ENCODE measurements at places on chromosomes 16 and 17.

DNA sequence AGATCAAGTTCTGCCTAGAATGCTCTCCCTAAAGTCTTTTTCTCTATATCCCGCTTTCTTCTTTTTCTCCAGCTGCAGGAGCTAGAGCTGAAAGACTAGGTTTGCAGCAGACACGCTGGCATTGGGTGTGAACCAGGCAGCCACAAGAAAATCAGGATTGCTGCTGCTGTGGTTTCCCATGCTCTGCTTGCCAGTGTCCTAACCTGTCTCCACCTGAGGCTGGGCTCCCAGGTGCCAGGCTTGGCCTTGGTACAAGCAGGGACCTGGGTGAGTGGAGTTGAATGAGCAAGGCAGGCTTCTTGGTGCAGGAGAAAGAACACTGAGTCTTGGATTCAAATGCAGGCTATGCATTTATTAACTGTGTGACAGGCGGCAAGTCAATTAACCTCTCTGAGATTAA is 440.3 kb upstream of the MAF start:
- no peak for DNase-seq

GRCh38 chr17:35068249-35068648 is 4.7 kb upstream of the RFFL start:
- DNase-seq: no peak

DNA sequence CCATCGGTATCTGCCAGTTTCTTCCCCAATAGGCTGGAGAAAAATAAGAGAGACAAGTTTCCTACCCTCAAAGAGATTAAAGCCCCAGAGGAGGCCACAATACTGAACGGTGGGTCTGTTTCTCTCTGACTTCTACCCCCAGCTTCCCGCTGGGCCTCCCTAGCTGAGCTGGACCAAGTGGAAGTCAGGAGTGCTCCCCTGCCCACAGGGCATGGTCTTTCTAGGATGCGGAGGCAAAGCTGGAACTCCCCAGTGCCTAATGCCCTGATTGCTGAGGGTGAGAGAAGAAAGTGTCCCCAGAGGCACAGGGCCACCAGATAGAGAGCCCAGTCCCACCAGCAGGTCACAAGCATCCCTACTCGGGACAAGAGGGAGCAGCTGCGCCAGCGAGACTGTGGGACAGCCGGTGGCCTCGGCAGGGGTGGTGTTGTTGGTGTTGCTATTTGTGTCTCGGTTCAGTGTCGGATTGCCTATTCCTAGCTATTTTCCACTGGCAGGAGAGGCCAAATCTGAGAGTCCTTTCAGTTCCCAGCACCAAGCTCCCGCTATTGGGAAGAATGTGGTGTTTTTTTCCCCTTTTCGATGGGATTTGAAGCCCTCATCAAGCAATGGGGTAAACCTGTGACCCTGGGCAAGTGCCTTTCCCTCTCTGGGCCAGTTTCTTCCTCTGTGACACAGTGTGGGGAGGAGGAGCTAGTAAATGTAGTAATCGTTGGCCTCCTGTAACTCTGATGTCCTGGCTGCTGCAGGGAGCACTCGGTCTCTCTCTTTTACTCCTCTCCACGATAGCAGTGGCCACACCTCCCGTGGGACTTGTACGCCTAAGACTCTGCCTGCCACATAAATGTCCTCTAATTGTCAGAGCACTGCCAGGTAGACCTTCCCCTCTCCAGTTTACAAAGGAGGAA is 22.5 kb upstream of the TBX2 start:
- no peak for DNase-seq

DNA sequence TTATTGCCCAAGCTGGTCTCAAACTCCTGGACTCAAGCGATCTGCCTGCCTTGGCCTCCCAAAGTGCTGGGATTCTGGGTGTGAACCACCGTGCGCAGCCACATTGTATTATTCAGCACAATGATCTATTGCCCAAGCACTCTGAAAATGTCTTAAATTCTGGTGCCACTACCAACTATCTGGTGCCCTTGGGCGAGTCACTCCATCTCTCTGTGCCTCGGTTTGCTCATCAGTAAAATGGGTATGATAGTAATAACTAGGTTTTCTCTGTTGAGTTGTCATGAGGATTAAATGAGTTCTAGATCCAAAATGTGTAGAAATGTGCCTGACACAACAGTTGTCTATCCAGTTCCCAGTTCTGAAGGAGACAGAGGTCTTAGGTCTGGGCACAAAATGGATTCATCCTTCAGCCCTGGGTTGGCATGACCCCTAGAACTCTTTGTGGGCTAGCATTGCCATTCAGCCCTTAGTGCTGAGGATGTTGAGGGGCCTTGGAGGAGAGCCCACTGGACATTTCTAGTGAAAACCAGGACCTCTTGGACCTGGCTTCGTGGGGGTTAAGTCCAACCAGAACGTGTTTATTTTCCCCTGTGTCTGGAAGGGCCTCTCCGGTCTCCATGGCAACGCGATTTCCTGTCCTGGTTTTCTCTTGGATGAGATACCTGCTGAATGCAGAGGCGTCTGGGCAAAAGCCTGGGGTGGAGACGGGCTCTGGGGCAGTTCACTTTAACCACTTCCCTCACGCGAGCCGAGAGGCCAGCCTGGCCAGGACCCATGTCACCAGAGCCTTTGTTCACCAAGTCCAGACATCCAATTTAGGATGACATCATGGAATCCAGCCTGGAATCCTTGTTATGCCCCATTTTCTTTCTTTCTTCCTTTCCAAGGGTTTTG is 43.7 kb upstream of the TNRC6A start:
- DNase-seq: no peak

- no peak for DNase-seq
Measured at GRCh38 chr16:78583441-78583840, 484.0 kb downstream of the WWOX start.

DNA sequence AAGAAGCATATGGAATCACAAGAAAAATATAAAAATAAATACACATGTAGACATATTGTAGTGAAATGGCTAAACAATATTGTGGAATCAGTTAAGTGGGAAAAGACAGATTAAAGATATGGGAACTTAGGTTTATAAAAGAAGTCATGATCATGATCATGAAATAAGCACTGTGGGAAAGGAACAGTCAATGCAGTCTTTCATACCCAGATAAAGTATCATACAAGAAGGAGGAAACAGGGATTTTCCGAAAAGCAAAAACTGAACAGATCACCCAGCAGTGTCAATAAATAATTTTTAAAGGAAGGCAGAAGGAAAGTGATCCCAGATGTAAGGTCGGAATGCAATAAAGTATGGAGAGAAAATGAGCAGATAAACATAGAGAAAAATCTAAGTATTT is 71.6 kb downstream of the NETO2 start:
- no peak for DNase-seq

GRCh38 chr17:15363702-15364101 is 22.3 kb upstream of the TEKT3 start:
- DNase-seq: no peak

DNA sequence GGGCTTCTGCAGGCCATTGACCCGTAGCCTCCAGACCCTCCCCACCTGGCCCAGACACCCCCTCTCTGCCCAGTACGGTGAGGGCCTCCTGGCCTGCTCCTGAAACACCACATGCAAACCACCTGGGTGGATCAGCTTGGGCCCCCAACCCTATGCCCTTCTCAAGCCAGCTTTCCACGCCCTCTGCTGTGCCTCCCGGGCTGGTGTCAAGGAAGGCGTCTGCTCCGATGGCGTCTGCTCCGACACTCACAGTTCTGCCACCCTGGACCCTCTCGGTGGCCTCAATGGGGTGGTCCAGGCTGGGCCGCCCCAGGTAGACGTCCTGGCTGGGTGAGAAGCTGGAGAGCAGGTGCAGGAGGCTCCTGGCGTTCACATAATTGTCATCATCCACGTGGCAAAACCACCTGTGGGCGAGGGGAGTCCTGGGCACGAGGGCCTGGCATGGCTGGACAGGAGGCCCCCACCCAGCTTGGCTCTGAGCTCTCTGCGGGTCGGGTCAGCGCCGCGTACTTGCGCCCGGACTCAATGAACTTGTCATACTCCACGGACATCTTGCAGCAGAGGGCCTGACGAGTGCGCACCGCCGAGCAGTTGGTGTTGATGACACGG is 1.4 kb downstream of the RFNG start:
- no peak for DNase-seq

DNA sequence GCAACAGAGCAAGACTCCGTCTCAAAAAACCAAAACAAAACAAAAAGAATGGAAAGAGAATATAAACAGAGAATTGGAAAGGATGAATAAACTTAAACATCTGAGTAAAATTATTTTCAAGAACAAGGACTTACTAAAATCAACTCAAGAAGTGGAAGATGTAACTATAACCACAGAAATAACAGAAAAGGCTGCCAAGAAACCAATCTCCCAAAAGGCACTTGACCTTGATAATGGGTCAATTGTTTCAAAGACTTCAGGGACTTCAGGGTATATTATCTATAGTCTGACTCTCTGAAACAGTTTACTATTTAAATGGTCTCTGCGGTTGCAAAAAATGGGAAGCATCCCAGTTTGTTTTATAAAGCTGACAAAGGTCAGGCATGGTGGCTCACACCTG is 35.1 kb downstream of the VPS53 start:
- DNase-seq: no peak

DNA sequence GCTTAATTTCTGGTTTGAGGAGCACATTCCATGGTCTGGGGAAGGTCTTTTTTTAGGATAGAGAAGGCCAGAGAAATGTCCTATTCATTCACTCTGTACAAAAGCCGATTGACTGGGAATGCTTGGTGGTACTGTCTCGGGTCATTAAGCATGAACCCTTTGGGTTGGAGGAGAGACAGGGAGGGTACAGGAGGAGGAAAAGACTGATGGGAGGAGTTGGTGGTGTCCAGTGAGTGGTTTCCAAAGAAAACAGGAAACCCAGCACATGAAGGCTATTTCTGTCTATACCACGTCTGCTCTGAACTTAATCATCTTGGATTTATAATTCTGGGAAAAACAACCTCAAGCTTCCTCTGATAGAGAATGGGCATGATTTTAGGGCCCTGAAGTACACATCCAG is 111.9 kb downstream of the XYLT1 start:
- DNase-seq: no peak

GRCh38 chr17:68359791-68360535 is 68.7 kb downstream of the ARSG start:
- DNase-seq: no peak

Data from Kasumi-1 (cell line).